WTC11 (cell line): ENCODE measurements at places on chromosomes 12 and 14. TPM values are rescaled to one million over a fixed set of nuclear protein-coding genes. Genes with fewer than 3 reads are reported as not detected.

Gene TAS2R9
- not detected in 3 replicates for total RNA-seq

DNA sequence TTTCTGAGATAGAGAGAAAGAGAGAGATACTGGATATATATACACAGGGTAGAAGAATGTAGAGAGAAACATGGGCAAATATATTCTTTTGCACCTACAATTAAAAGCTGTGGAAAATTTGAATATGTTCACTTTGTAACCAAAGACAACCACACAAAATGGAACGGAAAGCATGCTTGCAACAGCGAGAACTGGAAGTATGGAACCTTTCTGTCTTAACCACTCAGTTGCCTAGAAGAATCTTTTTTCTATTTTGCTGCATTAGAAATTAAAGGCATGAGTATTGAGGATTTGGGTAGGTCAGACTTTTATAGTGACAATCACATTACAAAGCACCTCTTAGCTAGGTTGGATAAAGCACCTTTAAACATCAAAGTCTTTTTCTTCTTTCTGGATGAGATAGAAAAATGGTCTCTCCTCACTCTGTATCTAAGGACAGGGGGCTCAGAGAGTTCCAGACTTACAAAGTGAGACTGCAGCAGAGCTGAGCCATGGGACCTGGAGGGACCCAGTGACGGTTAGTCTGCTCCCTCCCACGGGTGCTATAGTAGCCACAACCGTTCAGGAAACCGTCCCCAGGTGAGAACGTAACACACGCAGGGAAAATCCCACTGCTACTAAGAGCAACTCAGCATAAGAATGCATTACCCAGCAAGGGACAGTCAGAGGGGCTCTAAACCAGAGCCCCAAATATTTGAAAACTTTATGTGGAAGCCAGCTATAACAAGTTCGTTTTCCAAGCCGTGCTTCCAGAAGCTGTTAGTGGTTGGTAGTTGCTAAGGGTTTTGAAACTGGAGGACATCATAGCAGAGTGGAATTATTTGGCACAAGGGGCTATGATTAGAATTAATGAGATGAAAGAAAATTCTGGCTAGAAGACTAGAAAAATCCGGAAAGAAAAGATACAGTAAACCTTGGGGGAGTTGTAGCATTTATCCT, 97.1 kb downstream of the DAD1 start:
- no peak for DNase-seq

- DNase-seq = no peak
Measured at GRCh38 chr12:130961921-130962451, 8.3 kb downstream of the ADGRD1 start.

- DNase-seq = no peak
Measured at GRCh38 chr14:92549105-92549858, 35.7 kb downstream of the RIN3 start.

DNA sequence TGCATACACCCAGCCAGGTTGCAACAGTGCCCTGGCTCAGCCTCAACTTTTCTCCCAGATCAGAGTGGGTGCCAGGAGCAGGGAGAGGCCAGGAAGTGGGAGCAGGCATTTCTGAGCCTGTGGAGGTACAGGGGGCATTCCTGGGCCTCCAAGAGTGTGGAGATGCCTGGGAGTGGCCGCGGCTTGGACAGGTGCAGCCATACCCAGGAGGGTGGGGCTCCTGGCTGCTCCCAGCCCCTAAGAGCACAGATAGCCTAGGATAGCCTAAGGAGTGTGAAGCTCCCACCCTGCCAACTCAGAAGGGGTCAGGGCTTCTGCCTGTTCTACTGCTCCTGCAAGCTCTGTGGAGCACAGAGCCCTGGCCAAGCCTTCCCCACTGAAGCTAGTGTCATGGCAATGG, 543.4 kb downstream of the RPL10L start:
- DNase-seq = no peak

- no peak for DNase-seq
Measured at GRCh38 chr14:59120921-59121320, 67.5 kb upstream of the DAAM1 start.

- DNase-seq = no peak
Measured at GRCh38 chr14:72699852-72700257, 194.0 kb downstream of the DPF3 start.

Gene TMEM117
- 0.73 to 1.5 TPM (median 1.4 TPM) in 3 replicates for total RNA-seq

Gene NKX2-1
- 0.16 to 0.18 TPM in 2 of 3 replicates, not detected in the other for total RNA-seq

GRCh38 chr14:79562185-79562584, 649.1 kb downstream of the DIO2 start:
- DNase-seq = no peak

Gene TBC1D30
- total RNA-seq = 2.0 to 3.6 TPM (median 2.3 TPM) in 3 replicates

DNA sequence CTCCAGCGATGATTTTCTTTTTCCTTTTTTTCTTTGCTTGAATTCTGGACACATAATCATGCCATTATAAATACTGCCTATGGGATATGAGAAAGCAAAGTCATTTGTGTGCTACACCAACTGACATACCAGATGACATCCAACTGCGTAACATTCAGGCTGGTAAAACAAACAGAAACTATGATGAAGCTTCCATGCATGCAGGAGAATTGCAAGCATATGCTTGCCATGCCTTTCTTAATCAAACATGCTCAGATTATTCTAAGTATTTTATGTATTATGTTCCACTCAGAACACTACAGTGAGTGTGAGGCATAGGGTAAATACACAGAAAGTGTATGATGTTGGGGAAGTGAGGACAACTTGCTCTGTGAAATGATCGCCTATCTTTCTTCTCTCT, 97.4 kb downstream of the C12orf50 start:
- no peak for DNase-seq

Gene RPGRIP1
- total RNA-seq = 0.41 to 0.71 TPM (median 0.50 TPM) in 3 replicates

DNA sequence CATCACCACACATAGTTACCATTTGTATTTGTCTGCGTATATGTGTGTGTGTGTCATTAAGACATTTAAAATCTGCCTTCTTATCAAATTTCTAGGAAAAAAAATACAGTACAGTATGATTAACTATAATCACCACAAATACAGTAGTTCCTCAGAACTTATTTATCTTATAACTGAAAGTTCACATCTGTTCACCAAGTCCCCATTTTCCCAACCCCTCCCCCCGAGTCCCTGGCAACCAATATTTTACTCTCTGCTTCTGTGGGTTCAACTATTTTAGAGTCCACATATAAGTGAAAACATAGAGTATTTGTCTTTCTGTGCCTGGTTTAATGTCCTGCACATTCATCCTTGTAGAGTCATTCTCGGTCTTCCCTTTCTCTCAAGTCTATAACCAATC, 12.3 kb downstream of the CAPS2 start:
- DNase-seq = no peak

Gene ZNF605
- total RNA-seq = 15.7 to 21.1 TPM (median 18.3 TPM) in 3 replicates

DNA sequence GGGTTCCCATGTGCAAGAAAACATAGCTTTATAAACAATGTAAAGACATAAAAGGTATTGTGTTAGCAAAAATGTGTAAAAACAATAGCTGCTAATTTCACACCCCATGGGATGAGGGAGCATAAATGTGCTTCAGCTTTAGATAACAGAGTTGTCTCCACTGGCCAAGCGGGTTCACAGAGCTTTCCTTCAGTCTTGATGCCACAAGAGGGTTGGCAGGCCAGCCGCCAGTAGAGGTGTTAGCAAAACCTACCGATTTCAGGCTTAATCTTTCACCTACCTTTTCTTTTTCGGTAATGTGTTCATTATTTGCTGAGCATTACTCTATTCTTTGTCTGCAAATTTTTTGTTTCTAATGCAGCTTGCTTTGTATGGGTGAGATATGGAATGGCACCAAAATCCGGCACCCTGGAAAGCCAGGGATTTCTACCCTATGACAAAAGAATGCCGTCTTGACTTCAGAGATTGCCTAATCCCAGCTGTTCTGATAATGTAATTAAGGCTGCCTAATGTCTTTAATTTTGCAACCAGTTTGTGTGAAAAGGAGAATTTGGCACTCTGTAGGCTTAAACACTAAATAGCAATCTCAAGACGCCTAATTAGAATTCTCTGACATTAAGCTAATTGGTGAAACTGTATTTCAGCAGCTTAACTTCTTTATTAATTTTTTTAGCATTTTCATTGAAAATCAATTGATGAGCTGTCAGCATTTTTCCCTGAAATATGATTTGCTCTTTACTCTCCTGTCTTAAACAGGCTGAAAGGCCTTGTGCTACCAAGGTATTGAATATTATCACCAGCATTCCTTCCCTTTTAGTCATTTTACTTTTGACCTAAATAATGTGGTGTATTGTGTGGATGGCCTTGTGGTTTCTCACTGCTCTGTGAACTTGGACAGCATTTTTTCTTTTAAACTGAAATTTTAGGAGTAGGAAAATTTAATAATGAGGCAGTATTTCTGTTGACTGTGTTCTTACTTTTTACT, 60.7 kb downstream of the POLR3B start:
- DNase-seq = no peak

GRCh38 chr12:28421374-28421773, 231.1 kb downstream of the CCDC91 start:
- DNase-seq = no peak

Gene FSCB
- not detected in 3 replicates for total RNA-seq

Gene BIN2
- total RNA-seq = 0.14 to 0.44 TPM (median 0.20 TPM) in 3 replicates

DNA sequence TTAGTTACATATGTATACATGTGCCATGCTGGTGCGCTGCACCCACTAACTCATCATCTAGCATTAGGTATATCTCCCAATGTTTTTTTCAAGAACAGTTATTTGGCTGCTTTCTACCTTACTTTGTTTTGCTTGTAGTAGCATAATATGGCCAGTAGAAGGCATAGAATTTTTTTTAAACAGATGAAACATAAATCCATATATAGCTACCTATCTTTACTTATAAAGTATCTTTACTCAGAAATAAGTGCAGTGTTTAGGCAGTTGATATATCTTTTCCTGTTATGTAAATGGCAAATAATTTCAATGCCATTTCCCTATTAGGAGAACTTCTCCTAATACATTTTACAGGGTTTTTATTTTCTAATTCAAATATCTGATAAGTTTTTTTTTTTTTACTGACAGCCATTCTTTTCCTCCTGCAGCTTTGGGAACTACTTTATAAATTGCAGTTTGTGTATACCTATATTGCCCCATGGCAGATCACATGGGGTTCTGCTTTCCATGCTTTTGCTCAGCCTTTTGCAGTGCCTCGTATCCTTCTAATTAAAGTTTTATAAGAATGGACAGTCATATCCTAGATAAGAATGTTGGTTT, 143.1 kb downstream of the PCNX1 start:
- no peak for DNase-seq

Gene ACYP1
- 22.4 to 26.6 TPM (median 23.0 TPM) in 3 replicates for total RNA-seq

DNA sequence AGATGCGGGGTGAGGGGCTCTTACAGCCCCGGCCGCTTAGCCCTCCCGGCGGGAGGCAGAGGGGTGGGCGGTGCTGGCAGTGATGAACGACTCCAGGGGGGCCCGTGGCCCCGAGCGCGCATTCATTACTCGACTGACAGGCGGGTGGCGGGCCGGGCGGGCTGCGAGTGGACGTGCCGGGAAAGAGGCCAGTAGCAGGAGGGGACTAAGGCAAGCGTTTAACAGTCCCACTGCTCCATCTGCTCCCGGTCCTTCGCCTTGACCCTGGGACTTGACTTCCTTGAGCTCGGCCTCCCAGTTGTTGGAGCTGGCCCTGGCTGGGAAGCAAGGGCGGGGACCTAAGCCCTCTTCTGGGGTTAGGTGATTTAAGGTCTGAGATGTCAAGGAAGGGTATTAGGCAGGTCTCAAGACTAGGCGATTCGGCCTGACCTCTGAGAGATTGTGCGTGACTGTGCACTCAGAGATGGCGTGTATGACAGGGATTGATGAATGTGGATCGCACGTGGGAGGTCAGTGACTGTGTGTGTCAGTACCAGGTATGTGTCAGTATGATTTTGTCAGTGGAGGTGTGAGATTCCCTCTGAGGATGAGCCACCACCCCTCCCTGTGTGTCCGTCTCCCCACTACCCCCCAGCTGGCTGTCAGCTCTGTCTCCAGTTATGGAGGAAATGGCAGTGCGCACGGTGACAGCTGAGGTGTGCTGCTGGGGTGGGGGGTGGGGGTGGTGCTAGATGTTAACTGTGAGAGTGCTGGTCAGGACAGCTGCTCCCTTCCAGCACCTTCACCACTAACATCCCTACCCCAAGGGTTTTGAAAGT, 3.6 kb upstream of the DNAJC22 start:
- DNase-seq = no peak
